H54 (cell line): ENCODE measurements at places on chromosomes 5 and 9.

DNA sequence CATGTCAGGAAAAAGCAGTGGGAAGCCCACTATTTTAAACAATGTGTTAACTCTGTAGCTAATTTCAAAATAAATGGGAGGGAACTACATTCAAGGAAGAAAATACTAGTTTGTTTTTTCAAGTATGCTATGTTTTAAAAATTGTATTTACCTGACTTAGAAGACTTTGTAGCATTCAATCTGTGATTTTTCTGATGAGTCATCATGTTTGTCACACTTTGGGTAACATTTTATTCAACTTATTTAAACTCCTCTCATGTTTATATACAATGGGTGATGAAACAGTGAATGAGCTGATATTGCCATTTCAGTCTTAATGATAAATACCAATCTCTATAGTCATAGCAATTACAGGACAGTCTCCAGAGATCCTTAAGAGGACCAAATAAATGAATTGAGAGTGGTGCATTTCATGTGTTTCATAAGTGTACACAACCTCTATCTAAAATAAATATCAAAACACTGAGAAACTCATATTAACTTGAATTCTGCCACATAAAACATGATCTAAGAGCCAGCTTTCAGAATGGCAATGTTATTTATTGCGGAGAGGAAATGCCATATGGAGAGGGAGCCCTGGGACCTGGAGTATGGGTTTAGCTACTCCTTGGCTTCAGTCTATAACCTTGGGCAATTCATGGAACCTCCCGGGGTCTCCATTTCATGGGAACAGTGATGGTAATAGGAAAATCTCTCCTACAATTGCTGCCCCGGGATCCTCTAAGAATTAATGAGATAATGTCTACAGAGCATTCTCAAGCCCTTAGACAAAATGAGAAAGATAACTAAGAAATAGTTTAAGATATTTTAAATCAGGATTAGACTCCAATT lies 913.9 kb downstream of the TLE4 start:
- DNase-seq: no peak

DNA sequence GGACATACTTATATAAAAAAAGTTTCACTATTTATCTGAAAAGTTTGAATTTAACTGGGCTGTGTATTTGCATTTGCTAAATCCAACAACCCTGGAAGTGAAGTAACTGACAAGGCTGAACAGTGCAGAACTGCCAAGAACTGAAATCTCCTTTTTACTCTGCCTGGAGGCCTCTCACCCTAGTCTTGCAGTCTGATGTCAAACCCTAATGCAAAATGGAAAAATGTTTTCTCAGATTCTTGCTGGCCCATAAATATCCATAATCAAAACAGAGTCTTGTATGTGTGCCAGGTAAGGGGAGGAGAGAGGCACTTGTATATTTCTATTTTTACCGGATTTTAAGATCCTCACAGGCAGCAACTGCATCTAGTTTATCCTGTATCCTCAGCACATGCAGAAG lies 432.7 kb upstream of the KLF4 start:
- DNase-seq: no peak

- no peak for DNase-seq
Measured at GRCh38 chr9:99055384-99055783, 49.5 kb upstream of the TGFBR1 start.

- no peak for DNase-seq
Measured at GRCh38 chr5:176719113-176719739, 71.9 kb downstream of the TSPAN17 start.

- no peak for DNase-seq
Measured at GRCh38 chr9:79165020-79165780, 406.6 kb upstream of the TLE4 start.

DNA sequence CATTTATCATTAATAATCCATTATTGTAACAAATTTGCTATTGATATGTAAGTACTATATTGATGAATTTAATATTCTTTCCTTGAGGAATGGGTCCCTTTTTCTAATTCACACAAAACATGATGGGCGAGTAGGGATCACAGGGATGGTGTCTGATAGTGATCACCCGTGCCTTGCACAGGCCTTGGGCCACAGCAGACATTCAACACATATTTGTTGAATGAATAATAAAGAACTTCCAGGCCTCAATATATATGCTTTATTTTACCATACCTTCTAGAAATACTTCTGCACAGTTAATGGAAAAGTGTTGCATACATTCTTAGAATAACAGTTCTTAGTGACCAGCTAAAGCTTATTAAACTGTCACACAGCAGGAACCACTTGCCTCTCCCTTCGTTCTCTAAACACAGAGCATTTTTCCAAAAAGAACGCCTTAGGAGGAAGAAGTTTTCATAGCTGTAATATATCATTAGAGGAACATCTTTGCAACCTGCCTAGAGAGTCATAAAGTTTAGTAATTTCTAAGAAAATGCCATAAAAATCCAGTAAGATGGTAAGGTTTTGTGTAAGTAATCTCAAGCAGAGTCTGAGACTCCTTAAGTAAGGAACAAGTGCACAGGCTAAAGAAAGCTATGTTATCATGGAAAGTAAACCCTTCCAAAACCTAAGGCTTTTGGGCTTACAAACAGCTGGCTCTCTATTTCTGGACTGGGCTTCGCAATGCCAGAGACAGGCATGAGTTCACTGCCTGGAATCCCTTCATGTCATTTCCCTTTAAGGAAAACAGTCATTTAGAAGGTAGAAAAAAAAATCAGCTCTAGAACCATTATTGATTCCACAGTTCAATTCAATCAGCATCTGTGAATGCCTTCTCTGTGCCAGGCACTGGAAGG lies 17.7 kb downstream of the TTLL11 start:
- no peak for DNase-seq

DNA sequence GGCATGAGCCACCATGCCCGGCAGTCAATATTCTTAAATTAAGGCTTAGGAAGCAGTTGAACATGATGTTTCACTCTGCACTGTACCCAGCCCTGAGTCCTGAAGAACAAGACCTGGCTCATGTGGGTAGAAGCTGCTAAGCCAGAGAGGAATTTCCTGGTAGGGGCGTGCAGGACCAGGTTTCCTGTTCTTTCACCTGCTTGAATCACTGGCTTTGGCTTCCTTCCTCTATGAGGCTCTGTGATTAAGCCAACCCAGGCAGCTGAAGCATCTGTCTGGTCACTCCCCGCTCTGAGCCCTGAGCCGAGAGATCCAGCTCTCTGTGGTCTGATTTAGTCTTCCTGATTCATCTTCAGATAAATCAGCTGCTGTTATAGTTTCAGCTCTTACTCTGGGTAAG lies 29.1 kb downstream of the CFAP77 start:
- no peak for DNase-seq

DNA sequence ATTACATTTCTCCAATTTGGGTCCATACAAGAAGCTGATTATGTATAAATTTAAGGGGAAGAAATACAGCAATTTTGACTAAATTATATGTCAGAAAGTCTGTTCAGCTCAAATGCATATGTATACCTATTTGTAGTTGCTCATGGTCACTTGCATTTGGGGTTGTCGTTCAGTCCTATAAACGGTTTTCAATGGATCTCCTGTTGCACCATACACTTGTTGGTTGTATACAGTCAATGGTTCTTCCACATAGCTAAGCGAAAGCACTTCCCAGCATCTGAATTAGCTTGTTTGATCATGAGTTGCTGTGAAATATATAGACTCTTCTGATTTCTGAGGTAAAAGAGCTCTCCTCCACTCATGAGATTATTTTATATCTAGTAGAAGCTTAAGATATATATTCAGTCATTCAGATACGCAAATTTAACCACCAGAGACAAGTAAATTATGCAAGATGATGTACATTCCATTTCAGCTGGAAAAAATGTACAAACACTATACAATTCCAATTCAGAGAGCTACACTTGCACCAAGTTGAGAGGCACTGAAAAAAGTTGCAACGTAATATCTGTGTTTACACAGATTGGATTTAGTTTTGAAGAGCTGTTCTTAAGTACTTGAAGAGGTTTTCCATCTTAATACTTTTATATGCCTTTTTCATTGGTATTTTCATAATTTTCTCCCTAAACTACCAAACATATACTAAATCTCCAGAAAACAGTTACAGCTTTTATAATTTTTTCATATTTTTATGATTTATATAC lies 64.4 kb upstream of the POU5F2 start:
- DNase-seq: no peak

- peak; percentile 37 for DNase-seq
Measured at GRCh38 chr5:34656700-34657273, 659 bp downstream of the RAI14 start.

DNA sequence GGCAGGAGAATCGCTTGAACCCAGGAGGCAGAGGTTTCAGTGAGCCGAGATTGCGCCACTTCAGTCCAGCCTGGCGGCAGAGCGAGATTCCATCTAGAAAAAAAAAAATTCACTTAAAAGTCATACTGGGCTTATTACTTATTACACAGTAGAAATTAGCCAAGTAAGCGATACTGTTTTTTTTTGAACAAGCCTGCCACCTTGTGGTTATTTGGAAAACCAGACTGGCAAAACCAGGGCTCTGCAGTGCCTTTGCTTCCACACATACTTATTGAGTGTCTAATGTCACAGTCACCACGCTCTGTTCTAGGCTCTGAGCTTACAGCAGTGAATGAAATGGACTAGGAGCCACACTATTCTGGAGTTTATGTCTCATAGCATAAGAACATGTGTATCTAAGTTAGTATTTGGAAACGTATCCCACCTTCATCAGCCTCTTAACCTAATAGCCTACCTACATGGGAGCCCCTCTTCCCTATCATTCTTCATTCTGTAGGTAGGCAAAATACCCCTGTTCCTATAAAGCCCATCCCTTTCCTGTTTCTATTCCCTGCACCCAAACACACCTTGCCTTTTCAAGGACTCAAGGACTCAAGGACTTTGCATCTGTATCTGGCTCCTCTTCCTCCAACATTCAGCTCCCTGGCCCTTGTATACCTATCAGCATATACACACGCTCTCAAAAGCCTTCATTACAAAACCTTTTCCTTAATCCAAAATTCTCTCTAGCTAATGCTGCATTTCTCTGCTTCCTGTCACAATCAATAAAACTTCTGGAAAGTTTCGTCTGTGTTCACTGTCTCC lies 13.9 kb upstream of the BASP1 start:
- DNase-seq: peak; percentile 52

DNA sequence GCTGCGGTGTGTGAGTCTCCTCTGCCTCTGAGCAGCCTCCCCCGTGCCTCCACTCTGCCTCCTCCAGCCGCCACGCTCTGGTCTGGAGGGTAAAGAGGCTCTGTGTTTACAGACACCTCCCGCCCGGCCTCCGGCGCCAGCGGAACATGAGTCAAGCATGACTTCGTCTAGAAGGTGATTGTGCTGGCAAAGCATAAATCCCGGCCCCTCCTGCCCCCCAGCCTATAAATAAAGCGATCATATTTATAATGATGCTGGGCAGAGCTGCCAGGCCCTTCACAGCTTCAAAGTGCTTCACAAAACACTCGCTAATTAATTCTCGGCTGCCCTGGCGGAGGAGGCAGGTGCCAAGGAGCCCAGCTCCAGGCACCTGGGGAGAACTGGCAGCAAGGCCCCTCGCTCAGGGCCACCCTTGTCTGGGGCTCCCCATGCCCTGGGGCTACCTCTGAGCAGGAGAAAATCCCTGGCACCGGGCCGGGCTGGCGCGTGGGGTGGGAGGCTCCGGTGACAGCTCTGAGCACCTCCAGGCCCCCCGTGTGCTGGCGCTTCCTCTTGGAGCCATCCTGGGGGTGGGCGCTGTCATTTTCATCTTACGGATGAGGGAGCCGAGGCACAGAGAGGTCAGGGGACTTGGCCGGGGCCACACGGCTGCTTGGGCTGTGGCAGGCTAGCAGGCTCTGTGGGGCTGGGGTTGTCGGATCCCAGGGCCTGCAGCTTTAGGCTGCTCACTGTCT lies 87.8 kb downstream of the RXRA start:
- DNase-seq: peak; percentile 99

DNA sequence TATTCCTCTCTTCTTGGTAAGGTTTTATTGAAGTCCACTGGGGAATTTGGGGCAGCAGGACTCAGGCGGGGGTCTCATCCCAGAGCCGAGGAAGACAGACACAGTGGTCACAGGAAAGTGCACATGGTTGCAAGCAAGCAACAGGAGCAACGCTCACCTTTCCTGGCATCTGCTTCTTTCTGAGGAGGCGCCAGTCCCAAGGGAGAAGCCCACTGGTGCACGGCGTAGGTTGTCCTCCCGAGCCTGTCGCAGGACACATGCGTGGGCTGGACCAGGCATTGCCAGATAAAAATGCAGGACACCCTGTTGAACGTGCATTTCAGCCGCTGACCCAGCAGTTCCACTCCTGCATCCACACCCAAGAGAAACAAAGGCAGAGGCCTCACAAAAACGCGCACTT lies 72.4 kb upstream of the OLFM1 start:
- DNase-seq: no peak

- peak; percentile 14 for DNase-seq
Measured at GRCh38 chr5:84494453-84494852, 109.8 kb upstream of the EDIL3 start.

DNA sequence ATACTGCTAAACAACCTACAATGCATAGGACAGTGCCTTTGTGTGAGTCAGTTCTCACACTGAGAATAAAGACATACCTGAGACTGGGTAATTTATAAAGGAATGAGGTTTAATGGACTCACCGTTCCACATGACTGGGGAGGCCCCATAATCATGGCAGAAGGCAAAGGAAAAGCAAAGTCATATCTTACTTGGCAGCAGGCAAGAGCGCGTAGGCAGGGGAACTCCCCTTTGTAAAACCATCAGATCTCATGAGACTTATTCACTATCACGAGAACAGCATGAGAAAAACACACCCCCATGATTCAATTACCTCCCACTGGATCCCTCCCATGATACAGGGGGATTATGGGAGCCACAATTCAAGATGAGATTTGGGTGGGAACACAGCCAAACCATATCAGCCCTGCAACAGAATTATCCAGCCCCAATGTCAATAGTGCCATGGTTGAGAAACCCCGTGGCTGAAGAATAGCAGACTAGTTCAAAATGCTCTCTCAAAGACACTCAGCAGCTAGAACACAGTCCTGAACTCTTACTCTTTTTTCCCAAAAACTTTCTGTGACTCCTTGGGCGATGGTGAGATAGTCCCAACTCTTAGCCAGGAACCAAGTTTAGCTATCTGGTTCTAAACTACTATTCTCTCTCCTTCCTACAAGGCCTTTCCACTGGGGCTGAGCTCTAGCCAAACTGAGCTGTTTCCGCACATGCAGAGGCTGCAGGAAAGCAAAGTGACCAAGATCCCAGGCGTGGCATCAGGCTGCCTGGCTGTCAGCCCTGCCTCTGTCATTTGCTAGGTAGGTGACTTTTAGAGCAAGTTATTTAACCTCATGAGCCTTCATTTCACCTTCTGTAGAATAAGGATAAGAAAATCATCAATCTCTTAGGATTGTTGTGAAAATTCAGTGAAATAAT lies 21.7 kb downstream of the FAT2 start:
- DNase-seq: no peak

GRCh38 chr5:66932457-66932856 lies 264.1 kb downstream of the CD180 start:
- DNase-seq: no peak
